AG10803 (cell line): ENCODE measurements at places on chromosomes 4 and X.

- DNase-seq, result no peak
Observed at GRCh38 chrX:82141942-82142341, 940.0 kb downstream of the SH3BGRL start.

- DNase-seq, result no peak
Observed at GRCh38 chr4:3665360-3665891, 100.8 kb upstream of the ADRA2C start.

DNA sequence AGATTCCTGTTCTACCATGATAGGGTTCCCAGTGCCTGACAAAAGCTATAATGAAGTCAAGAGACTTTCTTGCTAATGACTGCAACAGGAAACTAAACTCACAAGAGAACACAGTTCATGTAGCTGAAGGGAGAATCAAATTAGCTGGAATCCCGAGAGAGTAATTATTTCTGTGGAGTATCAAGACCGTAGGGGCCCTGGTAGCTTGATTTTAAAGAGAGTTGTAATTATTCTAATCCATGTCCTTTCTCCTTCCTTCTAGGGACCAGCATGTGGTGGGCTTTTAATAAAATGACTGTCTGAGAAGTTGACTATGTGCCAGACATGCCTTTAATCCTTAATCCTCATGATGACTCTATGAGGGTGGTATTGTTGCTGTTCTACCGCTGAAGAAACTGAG, 1.7 kb upstream of the TRPC5OS start:
- DNase-seq, result no peak

GRCh38 chrX:132294776-132295495, 75.7 kb upstream of the RAP2C start:
- no peak for DNase-seq

GRCh38 chr4:3392321-3392720, 49.4 kb upstream of the HGFAC start:
- no peak for DNase-seq

- DNase-seq, result peak; percentile 87
Observed at GRCh38 chr4:40333921-40334352, 1.2 kb upstream of the CHRNA9 start.

DNA sequence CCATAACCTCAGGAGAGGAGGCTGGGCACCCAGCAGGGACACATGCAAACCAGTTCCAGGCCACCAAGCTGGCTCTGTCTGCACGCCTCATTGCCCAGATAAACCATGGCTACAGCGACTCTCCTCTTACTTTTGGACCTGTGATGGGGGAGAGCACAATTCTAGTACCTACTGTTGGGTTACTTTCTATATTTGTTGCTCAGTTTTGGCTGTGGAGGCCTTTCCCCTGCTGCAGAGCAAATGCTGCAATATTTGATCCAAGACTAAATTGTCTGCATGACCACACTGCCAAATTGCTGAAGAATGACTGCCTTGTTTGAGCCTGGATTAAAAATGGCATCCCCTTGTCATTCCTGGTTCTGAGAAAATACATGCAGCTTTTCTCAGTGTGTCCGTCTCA, 253.5 kb downstream of the ARHGAP10 start:
- DNase-seq, result no peak

GRCh38 chrX:50769389-50770063, 44.5 kb downstream of the SHROOM4 start:
- no peak for DNase-seq

- no peak for DNase-seq
Observed at GRCh38 chr4:11182586-11183355, 245.9 kb downstream of the HS3ST1 start.

DNA sequence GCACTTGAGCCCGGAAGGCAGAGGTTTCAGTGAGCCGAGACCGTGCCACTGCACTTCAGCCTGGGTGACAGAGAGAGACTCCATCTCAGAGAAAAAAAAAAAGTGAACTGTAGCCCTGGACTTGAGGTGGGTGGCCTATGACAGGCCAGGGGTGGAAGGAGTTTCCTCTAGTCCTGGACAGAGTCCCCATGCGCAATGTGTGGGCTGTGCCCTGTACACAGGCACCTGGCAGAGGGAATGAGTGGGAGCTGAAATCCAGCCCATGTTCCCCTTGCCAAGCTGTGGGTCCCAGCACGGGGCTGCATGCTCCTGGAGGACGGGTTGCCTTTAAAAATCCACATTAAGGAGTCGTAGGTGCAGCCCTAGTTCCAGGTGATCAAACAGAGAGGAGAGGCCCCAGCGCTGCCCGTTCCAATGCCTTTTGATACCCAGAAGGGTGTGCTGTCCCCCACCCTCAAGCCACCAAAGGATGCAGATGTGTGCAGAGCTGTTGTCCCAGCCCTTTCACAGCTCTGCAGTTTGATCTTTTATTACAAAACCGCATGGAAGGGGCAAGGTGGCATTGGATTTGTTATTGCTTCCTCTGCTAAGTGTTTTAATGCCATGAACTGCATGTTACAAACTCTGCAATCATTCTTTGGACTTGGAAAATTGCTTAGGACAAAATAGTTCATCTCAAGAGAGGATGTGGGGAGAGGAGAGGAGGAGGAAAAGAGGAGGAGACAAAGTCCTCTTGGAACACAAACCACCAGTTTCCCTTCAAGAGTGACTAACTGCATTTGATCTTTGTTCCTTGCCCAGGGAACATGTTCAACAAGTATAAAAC, 38.0 kb upstream of the PDK3 start:
- no peak for DNase-seq

DNA sequence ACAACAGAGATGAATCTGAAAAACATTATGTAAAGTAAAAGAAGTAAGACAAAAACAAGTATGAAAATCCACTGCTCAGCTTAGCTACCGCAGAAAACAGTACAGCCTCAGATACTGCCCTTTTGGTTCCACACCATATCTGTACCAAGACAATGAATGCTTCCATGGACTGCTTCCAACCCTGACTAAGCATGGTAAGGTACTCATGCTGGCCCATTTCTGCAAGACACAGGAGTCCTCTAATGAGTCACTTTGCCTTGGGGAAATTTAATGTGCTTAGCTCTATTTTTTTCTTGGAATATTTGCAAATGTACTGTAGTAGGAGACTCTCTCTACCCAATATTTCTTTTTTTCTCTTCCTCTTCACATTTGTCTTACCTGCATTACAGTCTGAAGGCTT, 931.7 kb upstream of the HS3ST1 start:
- no peak for DNase-seq

DNA sequence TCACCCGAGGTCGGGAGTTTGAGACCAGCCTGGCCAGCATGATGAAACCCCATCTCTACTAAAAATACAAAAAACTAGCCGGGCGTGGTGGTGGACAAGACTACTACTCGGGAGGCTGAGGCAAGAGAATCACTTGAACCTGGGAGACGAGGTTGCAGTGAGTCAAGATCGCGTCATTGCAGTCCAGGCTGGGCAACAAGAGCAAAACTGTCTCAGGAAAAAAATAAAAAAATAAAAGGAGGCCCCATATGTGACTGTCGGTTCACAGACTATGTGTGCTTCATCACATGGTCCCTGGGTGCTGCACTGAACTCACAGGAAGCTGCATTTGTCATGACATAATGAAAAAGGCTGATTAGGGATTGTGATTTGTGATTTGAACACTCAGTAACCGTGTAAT, 6.4 kb downstream of the TRIML1 start:
- no peak for DNase-seq

- DNase-seq, result no peak
Observed at GRCh38 chr4:185341377-185341776, 54.3 kb downstream of the LRP2BP start.

DNA sequence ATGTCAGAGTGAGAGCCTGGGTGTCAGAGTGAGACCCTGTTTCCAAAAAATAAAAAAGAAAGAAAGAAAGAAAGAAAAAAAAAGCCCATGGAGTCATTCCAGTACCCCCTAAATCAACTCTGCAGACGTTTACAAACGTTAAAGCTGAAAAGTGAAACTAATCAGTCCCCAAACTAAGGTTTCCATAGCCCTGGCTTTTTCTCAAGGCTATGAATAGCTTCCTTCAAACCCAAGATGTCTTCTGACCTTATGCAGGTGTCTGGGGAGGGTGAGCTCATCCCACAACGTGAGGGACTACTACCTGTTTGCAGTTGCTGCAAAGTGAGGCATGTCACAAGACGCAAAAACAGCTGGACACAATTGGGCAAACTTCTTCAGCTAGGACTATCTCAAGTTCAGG, 144.0 kb downstream of the SH3KBP1 start:
- no peak for DNase-seq

GRCh38 chrX:7083021-7083420, 64.5 kb upstream of the STS start:
- no peak for DNase-seq

DNA sequence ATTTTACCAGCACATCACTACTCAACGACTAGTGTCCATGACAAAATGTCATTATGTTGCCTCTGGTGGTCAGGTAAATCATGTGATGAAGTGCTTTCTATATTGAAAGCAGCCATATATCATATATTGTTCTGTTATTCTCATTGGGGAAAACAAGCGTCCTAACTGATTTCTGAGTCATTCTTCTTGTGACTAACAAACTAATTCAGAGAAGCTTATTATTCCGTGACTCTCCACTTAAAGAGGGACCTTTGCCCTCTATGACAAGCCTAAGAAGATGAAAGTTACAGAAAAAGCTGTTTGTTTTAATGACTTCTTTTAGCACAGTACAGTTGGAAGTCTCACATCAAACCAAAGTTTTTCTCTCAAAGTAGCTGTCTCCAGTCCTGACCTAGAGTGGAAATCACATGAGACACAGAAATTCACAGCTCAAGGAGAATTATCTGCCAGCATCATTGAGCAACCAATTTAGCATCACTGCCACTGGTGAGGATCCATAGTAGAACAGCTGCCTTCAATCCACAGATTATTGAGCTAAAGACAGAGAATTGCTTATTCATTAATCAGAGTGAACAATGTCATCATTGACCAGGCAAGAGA, 36.4 kb downstream of the ASB9 start:
- no peak for DNase-seq

GRCh38 chrX:152137771-152138387, 498 bp downstream of the MAGEA10 start:
- no peak for DNase-seq

- DNase-seq, result no peak
Observed at GRCh38 chr4:12583275-12583674, 900.9 kb downstream of the RAB28 start.

GRCh38 chrX:113300580-113300979, 459.9 kb upstream of the AMOT start:
- DNase-seq, result no peak

- peak; percentile 67 for DNase-seq
Observed at GRCh38 chrX:46376246-46376885, 168.9 kb downstream of the ZNF674 start.

DNA sequence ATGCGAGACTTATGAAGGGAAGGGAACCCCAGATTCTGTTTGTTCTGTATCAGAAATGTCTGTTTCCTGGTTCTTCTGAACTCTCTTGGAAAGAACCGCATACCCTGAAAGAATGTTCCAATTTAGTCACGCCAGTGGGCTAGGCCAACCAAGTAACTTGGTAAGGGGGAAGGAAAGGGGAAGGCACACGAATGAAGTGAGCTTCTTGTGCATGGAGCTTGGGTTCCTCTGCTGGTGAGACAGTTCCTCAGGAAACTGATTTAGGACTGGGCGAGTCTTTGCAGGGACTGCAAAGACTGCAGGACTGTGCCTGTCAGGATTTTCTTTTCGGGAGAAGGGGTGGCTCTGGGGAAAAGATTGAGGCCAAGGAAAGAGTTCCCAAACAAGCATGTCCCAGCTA, 35.6 kb downstream of the FRMPD3 start:
- DNase-seq, result peak; percentile 18

GRCh38 chrX:109936598-109936997, 66.3 kb upstream of the TMEM164 start:
- no peak for DNase-seq

GRCh38 chr4:188423039-188423438, 283.8 kb downstream of the TRIML1 start:
- no peak for DNase-seq

DNA sequence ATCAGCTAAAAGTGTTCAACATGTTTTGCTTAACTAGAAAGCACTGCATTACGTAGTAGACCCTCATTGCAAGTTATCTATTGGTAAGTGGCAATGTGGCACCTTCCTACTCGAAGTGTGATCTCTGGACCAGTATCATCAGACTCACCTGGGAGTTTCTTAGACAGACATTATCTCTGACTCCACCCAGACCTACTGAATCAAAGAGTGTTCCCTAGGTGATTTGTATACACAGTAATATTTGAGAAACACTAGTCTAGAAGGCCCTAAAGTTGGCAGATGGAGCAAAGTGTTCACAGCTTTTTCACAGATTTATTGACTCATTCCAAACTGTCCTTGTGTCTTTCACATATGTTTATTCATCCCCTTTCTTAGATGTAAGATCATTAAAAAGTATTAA, 35.7 kb downstream of the SHROOM4 start:
- DNase-seq, result no peak

- no peak for DNase-seq
Observed at GRCh38 chr4:32000846-32001488, 1280.8 kb downstream of the PCDH7 start.

- no peak for DNase-seq
Observed at GRCh38 chrX:9003041-9003440, 30.9 kb downstream of the FAM9B start.

DNA sequence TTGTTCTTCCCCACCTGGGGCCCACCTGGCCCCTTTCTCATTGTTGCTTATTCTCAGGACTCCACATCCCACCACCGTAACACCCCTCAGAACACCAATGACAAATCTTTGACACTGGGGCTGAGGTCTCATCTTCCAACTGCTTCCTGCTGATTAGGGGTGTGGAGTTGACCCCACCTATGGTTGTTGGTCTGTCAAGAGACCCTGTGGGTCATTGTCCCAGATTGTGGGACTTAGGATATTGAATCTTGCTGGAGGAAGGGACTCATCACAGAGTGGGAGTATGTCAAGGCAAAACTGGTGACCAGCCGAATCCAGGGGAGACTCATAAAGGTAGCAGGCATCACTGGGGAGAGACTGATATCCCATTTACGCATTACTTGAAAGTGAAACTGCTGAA, 140.2 kb upstream of the PLAC1 start:
- no peak for DNase-seq

- no peak for DNase-seq
Observed at GRCh38 chr4:55859711-55860110, 6.3 kb downstream of the EXOC1 start.

- peak; percentile 55 for DNase-seq
Observed at GRCh38 chrX:154051201-154051810, 31.6 kb upstream of the IRAK1 start.

- no peak for DNase-seq
Observed at GRCh38 chr4:20625426-20625825, 74.8 kb upstream of the PACRGL start.

- DNase-seq, result no peak
Observed at GRCh38 chrX:48156014-48156413, 25.6 kb downstream of the SPACA5B start.

DNA sequence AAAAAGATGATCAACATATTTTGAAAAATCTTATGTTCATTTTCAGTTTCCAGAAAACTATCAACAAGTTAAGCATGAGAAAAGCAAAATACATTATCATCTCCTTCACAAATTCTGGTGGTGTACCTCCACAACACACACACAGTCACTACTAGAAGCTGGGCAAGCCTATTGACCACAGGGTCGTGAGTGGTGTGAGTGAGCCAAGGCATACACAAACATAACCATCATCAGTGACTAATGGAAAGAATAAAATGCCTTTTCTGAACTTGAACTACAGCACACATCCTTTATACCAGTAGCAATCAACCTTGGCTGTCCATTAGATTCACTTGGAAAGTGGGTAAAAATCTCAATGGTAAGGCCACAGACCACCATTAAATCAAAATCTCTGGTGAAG, 180.2 kb downstream of the FAM47B start:
- DNase-seq, result no peak
